ENCODE measurements at places on chromosomes 5 and 9.

DNA sequence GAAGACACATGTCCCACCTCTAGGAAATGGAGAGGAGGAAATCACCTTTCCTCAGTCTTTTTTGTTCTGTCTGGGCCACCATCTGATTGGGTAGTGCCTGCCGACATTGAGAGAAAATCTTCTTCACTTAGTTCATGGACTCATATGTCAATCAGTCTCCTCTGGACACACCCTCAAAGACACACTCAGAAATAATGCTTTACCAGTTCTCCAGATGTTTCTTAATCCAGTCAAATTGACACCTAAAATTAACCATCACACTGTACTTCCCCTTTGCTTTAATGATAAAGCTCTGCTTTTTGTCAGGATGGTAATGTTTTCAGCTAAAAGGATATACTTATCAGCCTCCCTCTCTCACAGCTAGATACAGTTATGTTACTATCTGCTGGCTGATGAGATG, 267.3 kb downstream of the CD180 start:
- ATAC-seq = no peak

DNA sequence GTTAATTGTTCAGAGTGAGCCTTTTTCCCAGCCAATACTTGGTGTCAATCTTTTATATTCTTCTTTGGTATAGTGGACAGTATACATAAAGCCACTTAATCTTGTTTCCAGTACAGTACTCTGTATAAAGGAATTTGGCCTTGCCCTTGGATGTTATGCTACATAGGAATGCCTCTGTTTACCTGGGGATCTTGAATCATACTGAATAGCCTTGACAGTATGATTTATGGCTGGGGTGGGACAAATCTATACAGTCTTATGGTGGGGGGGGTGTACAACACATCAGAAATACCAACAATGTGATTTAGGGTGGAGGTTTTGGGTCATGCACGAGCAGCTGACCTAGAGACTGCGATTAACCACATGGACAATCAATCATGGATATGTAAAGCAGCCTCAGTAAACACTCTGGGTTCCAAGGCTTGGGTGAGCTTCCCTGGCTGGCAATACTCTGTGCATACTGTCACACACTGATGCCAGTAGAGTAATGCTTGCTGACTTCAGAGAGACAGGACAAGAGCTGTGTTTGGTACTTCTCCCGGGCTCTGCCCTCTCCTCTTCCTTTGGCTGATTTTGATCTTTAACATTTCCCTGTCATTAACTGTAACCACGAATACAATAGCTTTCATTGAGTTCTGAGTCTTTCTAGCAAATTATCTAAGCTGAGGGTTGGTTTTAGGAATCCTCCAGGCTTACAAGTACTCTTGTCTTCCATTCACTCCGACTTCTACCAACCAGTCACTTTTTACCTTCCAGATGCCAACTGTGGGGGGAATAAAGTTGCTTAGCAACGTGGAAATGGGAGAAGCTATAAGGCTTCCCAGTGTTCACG, 84.6 kb downstream of the IARS1 start:
- ATAC-seq = no peak

GRCh38 chr5:27947088-27947487, 908.7 kb upstream of the CDH9 start:
- no peak for ATAC-seq

- ATAC-seq = no peak
These were observed 27.4 kb downstream of the TYRP1 start for GRCh38 chr9:12720551-12720950.

DNA sequence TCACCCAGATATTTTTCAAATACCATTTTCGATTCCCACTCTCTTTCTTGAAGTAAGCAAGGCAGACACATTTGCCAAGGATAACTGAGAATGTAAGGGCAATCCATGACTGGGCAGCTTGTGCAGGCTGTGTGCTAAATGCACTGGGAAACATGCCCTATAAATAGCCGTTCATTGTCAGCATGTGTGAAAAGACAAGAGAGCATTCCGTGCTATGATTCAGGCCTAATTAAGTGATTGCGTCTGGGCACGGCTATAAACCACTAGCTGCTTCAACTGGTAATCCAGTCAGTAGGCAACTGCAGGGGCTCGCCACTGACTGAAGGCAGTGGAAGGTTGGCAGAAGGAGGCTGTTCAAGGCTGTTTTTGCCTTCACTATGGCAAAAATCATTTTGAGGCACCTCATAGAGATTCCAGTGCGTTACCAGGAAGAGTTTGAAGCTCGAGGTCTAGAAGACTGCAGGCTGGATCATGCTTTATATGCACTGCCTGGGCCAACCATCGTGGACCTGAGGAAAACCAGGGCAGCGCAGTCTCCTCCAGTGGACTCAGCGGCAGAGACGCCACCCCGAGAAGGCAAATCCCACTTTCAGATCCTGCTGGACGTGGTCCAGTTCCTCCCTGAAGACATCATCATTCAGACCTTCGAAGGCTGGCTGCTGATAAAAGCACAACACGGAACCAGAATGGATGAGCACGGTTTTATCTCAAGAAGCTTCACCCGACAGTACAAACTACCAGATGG, at the start of gene HSPB3:
Gene HSPB3, plus strand, starts transcription at position 287 of the 745 bp plus-strand sequence. Its CDS starts 91 bp downstream, at position 378.
- peak; percentile 83 for ATAC-seq

DNA sequence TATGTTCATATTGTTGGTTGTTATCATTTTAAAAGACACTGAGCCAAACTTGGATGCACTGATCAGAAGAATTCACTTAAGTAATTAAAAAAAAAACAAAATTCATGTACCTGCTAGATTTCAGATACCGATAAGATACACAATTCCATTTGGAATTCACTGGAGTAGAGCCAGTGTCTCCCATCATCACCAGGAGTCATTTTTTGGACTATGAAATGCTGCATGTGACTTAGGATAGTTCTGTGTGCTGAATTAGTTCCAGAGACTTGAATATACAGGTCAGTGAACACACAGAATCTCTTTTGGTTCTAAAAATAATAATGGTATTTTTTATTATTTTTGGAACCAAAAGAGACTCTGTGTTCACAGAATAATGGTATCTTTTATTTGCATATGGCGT, 482.6 kb upstream of the PIK3R1 start:
- no peak for ATAC-seq
